ENCODE measurements at places on chromosomes 13 and 19. TPM values are rescaled to one million over a fixed set of nuclear protein-coding genes. Genes with fewer than 3 reads are reported as not detected.

The PLPP2 gene
- 7.8 TPM for total RNA-seq

The TMEM91 gene
- total RNA-seq: 6.6 TPM

DNA sequence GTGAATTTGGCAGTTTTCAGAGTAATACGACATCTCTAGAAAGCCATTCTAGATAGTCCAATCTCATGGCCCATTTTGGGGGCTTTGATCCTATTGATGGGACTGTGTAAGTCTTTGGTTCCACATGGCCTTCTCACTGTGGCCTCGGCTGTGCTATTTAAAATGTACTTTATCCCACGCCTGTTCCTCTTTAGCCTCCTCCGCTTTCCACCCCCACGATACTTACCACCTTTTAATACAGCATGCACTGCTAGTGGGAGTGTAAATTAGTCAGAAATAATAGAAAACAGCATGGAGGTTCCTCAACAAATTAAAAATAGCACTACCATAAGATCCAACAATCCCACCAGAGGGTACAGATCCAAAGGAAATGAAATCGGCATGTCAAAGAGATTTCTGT lies 28.3 kb upstream of the CEBPG start:
- DNase-seq: no peak

- no peak for DNase-seq
These were observed 1.9 kb downstream of the KDM4B start for GRCh38 chr19:4970558-4971423.

DNA sequence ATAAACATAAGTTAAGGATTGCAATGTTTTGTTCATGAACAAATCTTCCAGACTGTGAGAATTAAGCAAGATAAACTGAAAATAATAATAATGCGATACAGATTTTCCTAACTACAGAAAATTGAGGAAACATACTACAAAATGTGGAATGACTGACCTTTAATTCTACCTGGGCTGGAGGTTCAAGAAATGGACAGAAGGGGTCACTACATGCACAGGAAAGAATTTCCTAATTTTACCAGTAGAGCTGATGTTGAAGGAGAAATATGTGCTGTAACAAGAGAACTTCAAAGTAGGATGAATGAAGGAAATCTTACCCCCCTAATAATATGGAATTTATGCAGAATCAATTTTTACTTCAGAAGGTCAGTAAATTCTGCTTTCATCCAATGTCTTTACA lies 62.3 kb downstream of the ZNF627 start:
- no peak for DNase-seq

All from urinary bladder (tissue), 4 donors.